T-helper 17 cell (primary cell): ENCODE measurements at places on chromosomes 7 and 10. TPM values are rescaled to one million over a fixed set of nuclear protein-coding genes. Genes with fewer than 3 reads are reported as not detected.
A peak's percentile ranks its signal among the peaks of the same experiment; 100 is the strongest.

DNA sequence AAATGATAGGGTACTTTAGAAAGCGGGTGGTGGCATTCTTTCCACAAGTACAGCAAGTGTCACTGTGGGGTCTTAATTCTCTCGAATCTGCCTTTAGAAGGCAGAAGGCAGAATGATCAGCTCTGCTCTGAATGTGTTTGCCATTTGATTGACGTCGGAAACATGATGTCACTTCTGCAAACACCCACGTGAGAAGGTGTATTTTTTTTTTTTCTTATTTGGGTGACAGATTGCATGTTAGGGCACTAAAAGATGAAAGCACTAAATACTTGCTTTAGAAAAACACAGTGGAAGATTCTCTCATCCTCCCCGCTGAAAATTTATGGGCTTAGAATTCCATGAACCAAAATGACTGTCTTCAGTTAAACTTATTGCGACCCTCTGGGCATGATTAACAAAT lies 150.2 kb downstream of the TCF7L2 start:
- H3K27ac ChIP-seq, result no peak overlapping the region
- no peaks in the 10 kb centered on the region for H3K27me3 ChIP-seq
- no peak overlapping the region for H3K4me3 ChIP-seq
- H3K36me3 ChIP-seq, result peaks cover 2% of the 10 kb centered on the region

- DNase-seq, result no peak
- H3K4me3 ChIP-seq, result peak overlapping the region; percentile 89
- H3K27me3 ChIP-seq, result no peaks in the 10 kb centered on the region
- peak overlapping the region; percentile 95 for H3K27ac ChIP-seq
- no peaks in the 10 kb centered on the region for H3K36me3 ChIP-seq
- H3K4me1 ChIP-seq, result peaks cover 66% of the 10 kb centered on the region
Measured at GRCh38 chr10:22684699-22685098, 29.7 kb downstream of the PIP4K2A start.

DNA sequence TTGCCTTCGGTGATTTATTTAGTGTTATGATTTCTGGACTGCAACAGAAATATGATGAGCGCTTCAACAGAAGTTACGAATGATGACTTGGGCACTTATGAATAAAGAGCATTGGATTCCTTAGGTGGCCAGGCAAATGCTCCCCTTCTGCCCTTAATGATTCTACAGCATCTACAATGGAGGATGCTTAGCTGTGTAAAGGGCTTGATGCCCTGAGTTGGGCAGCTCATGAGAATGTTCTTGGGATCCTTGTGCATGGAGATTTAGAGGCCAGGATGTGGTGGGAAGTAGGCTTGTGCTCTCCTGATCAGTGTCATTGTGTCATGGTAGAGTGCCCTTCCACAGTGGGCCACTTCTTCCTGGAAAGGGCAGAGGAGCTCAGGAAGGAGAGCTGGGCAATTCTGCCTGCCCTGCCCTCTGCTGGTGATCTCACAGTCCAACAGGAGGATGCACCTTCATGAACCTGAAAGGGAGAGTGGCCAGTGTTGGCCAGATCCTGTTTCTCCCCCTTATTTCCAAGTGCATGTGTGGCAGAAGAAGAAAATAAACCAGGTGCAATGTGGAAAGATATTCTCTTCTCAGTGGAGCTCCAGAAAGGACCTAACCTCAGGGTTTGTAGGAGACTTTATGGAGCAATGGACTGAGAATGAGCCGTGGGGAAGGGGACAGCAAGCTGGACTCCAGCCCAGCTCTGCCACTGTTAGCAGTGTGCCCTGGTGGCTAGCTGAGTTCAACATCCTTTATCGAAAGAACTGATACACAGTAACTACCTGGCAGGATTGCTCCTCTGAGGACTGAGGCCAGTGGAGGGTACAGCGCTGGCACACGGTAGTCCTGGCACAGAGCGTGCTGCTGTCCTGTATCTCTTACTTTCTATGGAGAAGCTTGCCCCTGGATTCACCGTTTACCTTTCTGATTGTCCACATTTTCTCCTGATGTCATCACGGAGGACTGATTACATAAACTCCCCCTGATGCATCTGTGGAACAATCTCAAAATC lies 182.9 kb downstream of the BMPER start:
- H3K4me1 ChIP-seq, result no peaks in the 10 kb centered on the region
- H3K27me3 ChIP-seq, result peaks cover 7% of the 10 kb centered on the region
- no peaks in the 10 kb centered on the region for H3K36me3 ChIP-seq
- no peak for DNase-seq
- H3K27ac ChIP-seq, result no peak overlapping the region

DNA sequence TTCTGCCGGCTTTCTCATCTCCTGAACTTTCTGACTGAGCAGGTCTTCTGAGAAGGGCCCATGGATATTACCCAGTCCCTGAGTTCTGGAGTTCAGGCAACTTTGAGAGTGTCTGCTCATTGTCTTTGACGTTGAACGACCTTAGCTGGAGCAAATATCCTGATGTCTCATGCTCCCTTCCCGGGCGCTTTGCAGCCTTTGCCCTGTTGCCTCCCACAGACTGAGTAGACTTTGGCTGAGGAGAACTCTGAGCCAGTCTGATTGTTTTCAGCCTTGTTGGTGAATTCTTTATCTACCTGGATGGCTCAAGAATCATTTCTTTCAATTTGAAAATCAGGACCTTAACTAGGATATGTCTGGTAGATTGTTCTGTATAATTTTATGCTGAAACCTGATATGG lies 353.7 kb downstream of the GLRX3 start:
- no peak overlapping the region for H3K27ac ChIP-seq
- DNase-seq, result no peak
- no peak overlapping the region for H3K4me3 ChIP-seq
- H3K36me3 ChIP-seq, result no peaks in the 10 kb centered on the region
- no peaks in the 10 kb centered on the region for H3K4me1 ChIP-seq

- DNase-seq, result no peak
- H3K4me3 ChIP-seq, result no peak overlapping the region
- H3K27ac ChIP-seq, result peak overlapping the region; percentile 51
- H3K4me1 ChIP-seq, result peaks cover 6% of the 10 kb centered on the region
Measured at GRCh38 chr7:30687604-30688003, 5.3 kb upstream of the CRHR2 start.

- no peak for DNase-seq
- no peak overlapping the region for H3K4me3 ChIP-seq
- no peaks in the 10 kb centered on the region for H3K4me1 ChIP-seq
- no peak overlapping the region for H3K27ac ChIP-seq
Measured at GRCh38 chr7:124022551-124022950, 10.3 kb downstream of the TMEM229A start.

DNA sequence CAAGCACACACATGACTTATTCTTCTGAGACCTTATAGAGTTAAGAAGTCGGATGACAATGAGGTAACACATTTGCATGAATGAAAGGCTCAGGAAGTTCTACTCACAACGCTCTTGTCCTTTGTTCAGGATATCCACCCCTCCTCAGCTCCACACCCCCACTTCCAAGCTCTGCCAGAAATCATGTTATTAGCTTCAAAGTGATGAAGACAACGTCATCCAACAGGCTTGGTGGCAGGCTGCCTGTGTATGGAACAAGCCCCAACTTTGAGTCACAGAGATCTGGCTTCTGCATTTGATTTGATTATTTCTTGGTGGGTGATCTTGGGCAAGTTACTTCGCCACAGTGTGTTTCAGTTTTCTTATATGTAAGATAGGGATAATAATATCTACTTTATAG lies 12.4 kb upstream of the BMPER start:
- peaks cover 69% of the 10 kb centered on the region for H3K27me3 ChIP-seq
- H3K27ac ChIP-seq, result no peak overlapping the region
- peaks cover 7% of the 10 kb centered on the region for H3K36me3 ChIP-seq

- no peak overlapping the region for H3K27ac ChIP-seq
- peaks cover 16% of the 10 kb centered on the region for H3K36me3 ChIP-seq
- peak overlapping the region; percentile 25 for H3K4me3 ChIP-seq
- no peak for DNase-seq
- peaks cover 8% of the 10 kb centered on the region for H3K4me1 ChIP-seq
Measured at GRCh38 chr7:30436046-30436445, 42.5 kb downstream of the NOD1 start.

DNA sequence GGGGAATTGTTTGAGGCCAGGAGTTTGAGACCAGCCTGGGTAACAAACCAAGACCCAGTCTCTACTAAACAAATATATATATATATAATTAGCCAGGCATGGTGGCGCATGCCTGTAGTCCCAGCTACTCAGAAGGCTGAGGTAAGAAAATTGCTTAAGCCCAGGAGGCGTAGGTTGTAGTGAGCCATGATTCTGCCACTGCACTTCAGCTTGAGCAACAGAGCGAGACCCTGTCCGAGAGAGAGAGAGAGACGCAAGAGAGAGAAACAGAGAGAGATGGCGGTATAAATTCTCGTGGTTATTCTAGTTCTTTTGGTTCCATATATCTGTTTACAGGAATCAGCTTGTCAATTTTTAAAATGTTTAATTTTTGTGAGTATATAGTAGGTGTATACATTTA lies 94.0 kb downstream of the TBXAS1 start:
- no peak for DNase-seq
- no peak overlapping the region for H3K4me3 ChIP-seq
- peaks cover 5% of the 10 kb centered on the region for H3K4me1 ChIP-seq
- H3K36me3 ChIP-seq, result peaks cover 3% of the 10 kb centered on the region
- H3K27ac ChIP-seq, result no peak overlapping the region

- DNase-seq, result no peak
- peaks cover 14% of the 10 kb centered on the region for H3K4me1 ChIP-seq
- no peaks in the 10 kb centered on the region for H3K27me3 ChIP-seq
- H3K4me3 ChIP-seq, result no peak overlapping the region
- no peaks in the 10 kb centered on the region for H3K36me3 ChIP-seq
Measured at GRCh38 chr10:79176052-79176501, 107.3 kb downstream of the ZMIZ1 start.

DNA sequence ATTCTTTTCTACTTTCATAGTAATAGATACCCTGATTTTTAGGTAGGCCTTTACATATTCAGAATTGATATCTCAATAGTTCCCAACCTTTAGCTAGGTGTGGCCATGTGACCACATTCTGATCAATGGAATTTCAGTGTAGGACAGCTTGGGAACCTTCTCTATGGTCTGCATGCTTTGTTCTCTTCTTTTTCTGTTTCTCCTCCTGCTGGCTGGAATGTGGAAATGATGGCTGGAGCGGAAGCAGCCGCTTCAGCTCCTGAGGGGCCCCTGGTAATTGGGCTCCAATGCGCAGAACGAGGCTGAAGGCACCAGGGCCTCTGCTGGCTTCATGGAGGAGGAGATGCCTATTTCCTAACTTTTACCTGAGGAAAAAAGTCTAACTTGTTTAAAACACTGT lies 152.6 kb downstream of the ZMYND11 start:
- no peak overlapping the region for H3K27ac ChIP-seq
- no peak for DNase-seq
- H3K4me1 ChIP-seq, result peaks cover 14% of the 10 kb centered on the region
- peaks cover 10% of the 10 kb centered on the region for H3K27me3 ChIP-seq

DNA sequence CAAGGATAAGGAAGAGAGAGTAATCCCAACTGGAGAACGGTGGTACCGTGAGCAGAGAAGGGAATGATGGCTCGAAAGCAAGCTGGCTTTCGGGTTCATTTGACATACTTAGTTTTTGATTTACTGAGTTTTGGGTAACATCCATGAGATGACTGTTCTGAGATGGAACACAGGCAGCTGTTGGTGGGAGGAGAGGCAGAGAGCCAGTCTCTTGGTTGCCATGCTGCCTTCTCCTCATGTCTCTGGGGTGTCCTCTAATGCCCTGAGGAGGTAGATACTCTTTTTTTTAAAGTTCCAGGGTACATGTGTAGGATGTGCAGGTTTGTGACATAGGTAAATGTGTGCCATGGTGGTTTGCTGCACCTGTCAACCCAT lies 76.4 kb upstream of the NRP1 start:
- H3K27me3 ChIP-seq, result peaks cover 57% of the 10 kb centered on the region
- peaks cover 13% of the 10 kb centered on the region for H3K36me3 ChIP-seq
- H3K4me3 ChIP-seq, result no peak overlapping the region
- no peaks in the 10 kb centered on the region for H3K4me1 ChIP-seq

DNA sequence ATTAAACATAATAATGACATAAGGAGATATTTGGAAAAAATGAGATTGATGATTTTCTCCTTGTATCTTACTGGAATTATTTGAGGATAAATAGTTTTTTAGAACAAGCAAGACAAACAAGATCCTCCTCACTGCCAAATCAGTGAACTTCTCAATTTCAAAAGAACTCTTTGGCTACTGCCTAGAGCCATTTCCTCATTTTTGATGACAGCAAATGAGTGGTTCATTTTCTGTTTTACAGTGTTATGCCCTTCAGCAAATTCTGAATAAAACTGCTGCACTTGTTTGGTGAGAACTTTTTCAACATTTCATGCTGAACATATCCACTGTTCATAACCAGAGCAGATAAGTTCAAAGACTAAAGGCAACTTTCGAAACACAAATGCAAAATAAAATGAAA lies 42.5 kb upstream of the AHR start:
- H3K4me1 ChIP-seq, result no peaks in the 10 kb centered on the region
- no peaks in the 10 kb centered on the region for H3K27me3 ChIP-seq
- H3K27ac ChIP-seq, result no peak overlapping the region
- DNase-seq, result no peak
- H3K4me3 ChIP-seq, result no peak overlapping the region
- peaks cover 6% of the 10 kb centered on the region for H3K36me3 ChIP-seq

Gene PDGFA
- 20.2 TPM for total RNA-seq

Gene TEX36
- not detected for total RNA-seq

Gene PAX4
- total RNA-seq, result not detected

Gene HSPA12A
- total RNA-seq, result 0.37 TPM

Gene SDK1
- 0.13 TPM for total RNA-seq
